ENCODE measurements at places on chromosomes 2 and 18.

- DNase-seq = no peak
These were observed 190.1 kb upstream of the AGAP1 start for GRCh38 chr2:235303499-235304291.

DNA sequence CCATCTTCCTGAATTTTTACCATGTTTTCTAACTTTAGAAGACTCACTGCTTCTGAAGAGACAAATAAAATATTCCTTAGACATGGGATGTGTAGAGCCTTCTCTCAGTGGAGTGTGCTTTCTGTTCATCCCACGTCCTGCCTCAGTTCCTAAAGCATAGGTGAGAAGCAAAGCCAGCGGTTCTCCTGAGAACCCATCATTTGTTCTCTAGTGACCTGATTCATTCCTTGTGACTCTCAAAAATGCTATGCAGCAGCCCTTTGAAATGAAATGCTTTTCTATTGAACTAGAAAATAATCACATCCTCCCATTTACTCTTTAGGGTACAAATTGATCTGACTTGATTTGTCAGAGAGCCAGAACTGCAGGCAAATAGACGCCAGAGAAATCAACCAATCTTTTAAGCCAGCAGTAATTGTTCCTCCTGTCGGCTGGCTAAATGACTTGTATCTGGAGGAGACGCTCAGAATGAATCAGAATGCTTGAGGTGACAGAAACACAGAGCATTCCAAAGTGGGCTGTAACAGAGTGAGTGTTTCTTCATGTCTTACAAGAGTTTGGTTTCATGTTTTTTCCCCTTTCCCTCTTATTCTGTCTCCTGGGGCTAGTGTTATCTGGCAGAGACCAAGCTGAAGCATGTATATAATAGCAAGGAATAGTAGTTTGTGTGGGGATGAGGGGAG is 81.3 kb upstream of the TMEM178A start:
- no peak for DNase-seq

DNA sequence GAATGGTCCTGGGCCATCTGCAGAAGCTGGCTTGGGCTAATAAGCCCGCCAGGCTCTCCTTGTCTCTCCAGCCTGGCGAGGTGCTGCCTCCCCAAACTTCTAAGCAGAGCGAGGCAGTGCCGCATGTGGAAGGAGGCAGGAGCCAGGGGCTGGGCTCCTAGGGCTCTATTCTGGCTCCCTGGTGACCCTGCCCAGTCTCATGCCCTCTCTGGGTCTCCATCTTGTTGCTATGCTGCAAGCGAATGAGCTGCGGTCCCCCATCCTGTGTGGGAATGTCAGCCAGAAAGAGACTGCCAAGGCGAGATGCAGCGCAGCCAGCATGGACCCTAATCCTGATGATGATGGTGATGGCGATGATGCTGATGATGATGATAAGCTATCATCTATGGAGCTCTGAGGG is 48.7 kb downstream of the TNS1 start:
- DNase-seq = no peak

GRCh38 chr2:74578408-74578807 is 23.9 kb downstream of the DOK1 start:
- DNase-seq = no peak

GRCh38 chr2:188367164-188367563 is 75.5 kb downstream of the GULP1 start:
- DNase-seq = no peak

DNA sequence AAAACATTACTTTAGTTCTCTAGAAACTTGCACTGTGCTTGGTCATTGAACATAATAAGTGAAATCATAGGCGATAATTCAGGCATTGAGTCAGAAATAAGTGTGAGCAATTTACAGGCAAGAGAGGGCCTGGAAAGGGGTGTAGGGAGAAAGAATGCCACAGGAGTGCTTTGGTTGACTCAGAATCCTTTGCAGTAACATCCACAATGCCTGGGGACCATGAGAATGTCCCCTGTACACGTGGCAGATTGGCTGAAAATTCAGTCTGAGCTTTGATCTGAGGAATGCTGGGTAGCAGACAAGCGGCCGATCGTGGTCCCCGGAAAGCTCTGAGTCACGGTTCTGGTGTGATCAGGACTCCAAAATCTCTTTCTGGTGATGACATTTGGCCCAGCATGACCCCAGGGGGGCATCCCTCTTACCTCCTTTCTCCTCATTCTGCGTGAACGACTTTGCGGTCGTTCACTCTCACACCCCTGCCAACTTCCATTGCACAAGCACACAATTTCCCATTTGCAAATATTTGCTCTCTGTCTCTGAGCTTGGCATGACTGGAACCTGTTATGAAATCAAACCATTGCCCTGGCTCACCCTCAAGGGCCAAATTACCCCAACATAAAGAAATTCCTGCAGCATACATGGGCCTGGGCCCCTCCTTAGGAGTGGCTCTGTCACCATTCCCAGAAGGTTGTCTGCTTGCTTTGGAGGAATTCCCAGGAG is 305.0 kb upstream of the EPAS1 start:
- DNase-seq = no peak
